ENCODE measurements at places on chromosomes 5 and 9. TPM values are rescaled to one million over a fixed set of nuclear protein-coding genes. Genes with fewer than 3 reads are reported as not detected.

GRCh38 chr5:144237851-144238250 lies 67.2 kb downstream of the KCTD16 start:
- no peak for DNase-seq

- no peak for DNase-seq
Measured at GRCh38 chr9:38393128-38393796, 760 bp downstream of the ALDH1B1 start.

- no peak for DNase-seq
Measured at GRCh38 chr5:95390812-95391492, at the start of gene FAM81B. Gene FAM81B (plus strand): TSS chr5:95391366. CDS start chr5:95391390, 24 bp downstream.

GRCh38 chr5:55303238-55303690 lies 4.2 kb downstream of the DHX29 start:
- DNase-seq: no peak

PHF24 gene
- total RNA-seq: 1.7 TPM

Measured in ureter (tissue), 1 donor.